ENCODE measurements at places on chromosomes 5 and 9.

GRCh38 chr5:120014535-120014934, 385.2 kb downstream of the FAM170A start:
- DNase-seq = no peak

DNA sequence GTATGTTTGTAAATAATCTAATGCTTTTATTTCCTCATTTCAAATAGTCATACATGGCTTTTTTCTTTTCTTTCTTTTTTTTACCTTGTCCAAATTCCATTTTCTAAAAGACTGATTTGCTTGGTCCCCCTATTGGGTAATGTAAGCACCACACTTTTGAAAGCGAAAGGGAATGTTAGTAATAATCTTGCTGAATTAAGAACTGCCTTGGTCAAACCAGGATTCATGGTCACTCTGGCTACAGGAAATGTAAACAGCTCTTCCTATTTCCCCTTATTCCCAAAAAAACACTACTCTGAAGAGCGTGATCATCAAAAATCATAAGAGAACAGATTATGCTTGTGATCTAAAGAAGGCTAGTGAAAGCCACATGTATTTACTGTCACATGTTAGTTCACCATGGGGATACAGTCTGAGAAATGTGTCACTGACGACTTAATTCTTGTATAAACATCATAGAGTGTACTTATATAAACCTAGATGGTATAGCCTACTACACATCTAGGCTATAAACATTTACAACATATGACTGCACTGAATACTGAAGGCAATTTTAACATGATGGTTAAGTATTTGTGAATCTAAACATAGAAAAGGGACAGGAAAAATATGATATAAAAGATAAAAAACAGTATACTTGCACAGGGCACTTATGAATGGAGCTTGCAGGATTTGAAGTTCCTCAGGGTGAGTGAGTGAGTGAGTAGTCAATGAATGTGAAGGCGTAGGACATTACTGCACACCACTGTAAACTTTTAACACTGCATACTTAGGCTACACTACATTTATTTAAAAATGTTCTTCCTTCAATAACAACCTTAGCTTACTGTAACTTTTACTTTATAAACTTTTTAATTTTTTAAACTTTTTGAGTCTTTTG, 75.3 kb downstream of the HMGCR start:
- no peak for DNase-seq

GRCh38 chr9:128943832-128944620, 3.4 kb downstream of the DOLK start:
- DNase-seq = no peak

- no peak for DNase-seq
Measured at GRCh38 chr9:18936094-18936871, 96.7 kb downstream of the SAXO1 start.

DNA sequence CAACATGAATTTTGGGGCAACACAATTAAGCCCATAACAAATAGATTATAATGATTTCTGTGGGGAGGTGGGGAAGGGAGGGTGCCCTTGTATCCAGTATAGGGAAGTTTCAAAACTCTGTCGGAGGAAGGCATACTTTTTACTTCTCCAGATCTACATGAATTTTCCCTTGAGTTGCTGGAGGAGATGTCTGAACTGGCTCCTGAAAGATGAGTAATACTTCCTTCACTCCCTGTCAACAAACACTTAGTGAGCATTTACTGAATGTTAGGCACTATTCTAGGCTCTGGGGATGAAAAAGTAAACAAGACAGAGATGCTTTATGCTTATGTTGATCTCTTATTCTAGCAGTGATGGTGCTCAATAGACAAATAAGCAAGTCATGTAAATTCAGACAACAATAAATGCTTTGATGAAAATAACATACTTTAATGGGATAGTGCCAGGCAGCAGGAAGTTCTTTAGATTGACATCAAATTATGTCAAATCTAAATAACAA, 197.9 kb upstream of the ANKH start:
- no peak for DNase-seq

- peak; percentile 30 for DNase-seq
Measured at GRCh38 chr9:17063535-17064135, 71.2 kb upstream of the CNTLN start.

DNA sequence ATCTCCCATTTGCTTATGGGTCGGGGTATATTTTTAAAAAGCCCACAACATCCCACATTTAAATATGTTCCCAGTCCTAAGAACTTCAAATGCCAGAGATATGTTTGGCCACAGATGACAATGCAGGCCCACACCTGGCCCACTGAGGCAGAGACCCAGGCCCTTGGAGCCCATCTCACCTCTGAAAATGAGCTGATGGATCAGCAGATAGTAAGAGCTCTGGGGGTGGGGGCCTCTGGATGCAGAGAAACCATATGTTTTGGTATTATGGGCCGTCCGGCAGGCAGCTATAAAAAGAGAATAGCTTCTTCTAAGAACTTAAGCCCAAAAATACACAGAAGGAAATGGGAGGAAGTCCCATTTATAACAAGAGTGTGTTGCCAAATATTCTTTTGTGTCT, 256.0 kb downstream of the GRIA1 start:
- no peak for DNase-seq

GRCh38 chr9:71663216-71663615, 105.1 kb downstream of the CEMIP2 start:
- DNase-seq = no peak

DNA sequence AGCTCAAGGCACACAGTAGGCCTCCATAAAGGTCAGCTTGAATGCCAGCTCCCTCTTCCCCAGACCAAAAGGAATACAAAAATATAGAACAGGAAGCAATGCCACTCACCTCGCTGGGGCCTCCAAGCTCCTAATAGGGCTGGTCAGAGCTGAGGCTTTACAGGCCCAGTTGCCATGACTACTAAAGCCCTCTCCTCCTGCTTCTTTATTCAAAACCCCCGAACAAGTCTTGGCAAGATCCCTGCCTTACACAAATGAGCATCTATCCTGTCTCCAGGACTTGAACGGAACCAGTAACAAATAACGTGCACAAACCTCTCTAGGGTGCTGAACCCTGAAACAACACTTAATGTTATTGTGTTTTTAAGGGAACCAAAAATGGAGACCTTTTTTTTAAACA, 136.3 kb downstream of the SIL1 start:
- DNase-seq = no peak

GRCh38 chr5:160605266-160605665, 183.6 kb downstream of the PTTG1 start:
- DNase-seq = peak; percentile 20
